Inflammatory macrophage treated with lipopolysaccharide for 1 hour (primary cell): ENCODE measurements at places on chromosomes 13 and 19.

- DNase-seq, result no peak
These were observed 23.3 kb upstream of the CACTIN start for GRCh38 chr19:3649888-3650287.

GRCh38 chr13:74206061-74206561 is 71.9 kb upstream of the KLF12 start:
- DNase-seq, result no peak

- DNase-seq, result no peak
These were observed 90.2 kb upstream of the RNF113B start for GRCh38 chr13:98267080-98267912.

GRCh38 chr13:50195045-50195444 is 179.8 kb downstream of the KCNRG start:
- no peak for DNase-seq

DNA sequence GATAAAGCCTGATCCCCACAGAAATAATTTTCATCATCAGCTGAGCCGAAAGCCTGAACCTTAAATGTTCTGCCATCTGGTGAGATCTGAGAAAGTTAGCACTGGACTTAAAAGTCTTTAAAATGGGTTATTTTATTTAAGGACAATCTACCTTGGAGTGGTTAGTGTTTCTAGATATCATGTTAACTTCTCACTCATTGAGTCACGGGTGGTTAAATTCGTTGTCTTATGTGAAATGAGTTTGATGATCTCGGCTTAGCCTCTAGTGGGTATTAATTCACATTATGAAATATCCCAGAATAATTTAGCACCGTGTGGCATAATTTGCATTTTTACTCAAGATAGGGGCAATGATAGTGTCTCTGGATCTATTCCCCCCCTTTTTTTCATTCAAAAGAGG is 117.4 kb upstream of the ZNF536 start:
- DNase-seq, result no peak

DNA sequence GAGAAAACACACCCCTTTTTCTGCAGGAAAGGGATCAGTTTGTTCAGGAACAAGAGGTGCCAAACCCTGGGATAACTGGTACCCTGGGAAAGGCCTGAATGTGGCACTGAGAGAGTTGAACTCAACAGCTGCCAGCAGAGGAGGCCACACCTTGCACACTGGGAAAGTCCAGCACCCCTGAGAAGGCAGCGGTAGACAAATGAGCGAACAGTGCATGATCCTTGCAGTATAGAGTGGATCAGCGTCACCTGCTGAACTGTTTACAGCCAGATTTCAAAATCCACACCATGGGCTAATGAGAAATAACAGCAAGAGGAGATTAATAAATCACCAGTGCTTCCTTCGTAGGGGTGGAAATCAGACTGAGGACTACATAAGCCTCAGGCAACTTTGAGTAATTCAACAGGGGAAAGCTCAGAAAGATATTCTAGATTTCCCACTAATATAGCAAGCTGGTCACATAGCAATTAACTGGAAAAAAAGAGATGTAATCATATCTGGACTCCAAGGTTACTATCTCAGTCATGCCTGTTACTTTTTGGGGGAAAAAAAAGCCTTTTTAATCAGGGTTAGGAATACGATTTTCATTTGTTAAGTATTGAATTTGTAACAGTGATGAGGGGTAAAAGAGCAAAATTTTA is 52.0 kb downstream of the DCT start:
- no peak for DNase-seq
